Suprapubic skin (tissue), 4 donors: ENCODE measurements at places on chromosomes 4 and X.

DNA sequence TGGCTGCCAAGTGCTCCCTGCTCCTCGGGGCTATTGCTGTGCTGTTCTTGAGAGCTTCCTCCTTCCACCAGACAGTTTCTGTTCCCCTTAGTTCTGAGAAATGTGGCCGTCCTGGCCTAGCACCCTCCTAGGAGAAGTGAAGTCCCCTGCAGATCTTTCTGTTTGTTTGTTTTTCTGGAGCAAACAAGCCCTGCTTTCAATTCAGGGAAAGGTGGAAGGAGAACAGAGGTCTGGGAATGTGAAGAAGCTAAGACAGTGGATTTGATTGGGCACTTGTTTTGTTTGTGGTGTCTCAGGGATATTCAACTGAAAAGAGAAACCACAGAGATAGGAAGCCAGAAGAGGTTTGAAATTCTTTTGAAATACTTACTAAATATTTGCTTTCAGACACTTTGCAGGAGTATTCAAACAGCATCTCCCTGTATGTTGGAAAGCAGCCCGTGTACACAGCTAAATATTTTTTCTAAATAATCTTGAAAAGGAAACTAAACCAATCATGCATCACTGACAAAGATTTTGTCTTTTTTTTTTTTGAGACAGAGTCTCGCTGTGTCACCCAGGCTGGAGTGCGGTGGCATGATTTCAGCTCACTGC, 36.5 kb upstream of the PPM1K start:
- H3K4me1 ChIP-seq: peaks cover 9% of the 10 kb centered on the region
- no peaks in the 10 kb centered on the region for H3K27me3 ChIP-seq
- peak overlapping the region; percentile 10 for H3K4me3 ChIP-seq
- peak overlapping the region; percentile 58 for H3K27ac ChIP-seq

- H3K36me3 ChIP-seq: peaks cover 3% of the 10 kb centered on the region
- no peaks in the 10 kb centered on the region for H3K27me3 ChIP-seq
- no peak overlapping the region for H3K27ac ChIP-seq
- H3K4me3 ChIP-seq: no peak overlapping the region
- peaks cover 3% of the 10 kb centered on the region for H3K4me1 ChIP-seq
- DNase-seq: no peak
Measured at GRCh38 chrX:119407681-119408080, 8.5 kb downstream of the SLC25A43 start.

DNA sequence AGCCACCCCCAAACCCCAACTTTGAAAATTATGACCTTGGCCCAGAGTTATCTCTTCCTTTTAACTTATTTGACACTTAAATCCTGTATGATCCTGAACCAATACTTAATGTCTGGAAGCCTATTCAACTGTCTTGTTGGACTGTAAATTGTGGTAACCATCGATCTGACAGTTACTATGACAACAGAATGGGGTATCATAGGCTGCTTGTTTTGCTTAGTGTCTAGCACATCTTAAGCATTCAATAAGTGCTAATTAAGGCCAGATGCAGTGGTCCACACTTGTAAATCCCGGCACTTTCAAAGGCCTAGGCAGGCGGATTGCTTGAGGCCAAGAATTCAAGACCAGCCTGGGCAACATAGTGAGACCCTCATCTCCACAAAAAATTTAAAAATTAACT, 175.0 kb downstream of the APBB2 start:
- H3K4me1 ChIP-seq: no peaks in the 10 kb centered on the region
- H3K27ac ChIP-seq: no peak overlapping the region
- no peak overlapping the region for H3K4me3 ChIP-seq
- H3K36me3 ChIP-seq: no peaks in the 10 kb centered on the region

DNA sequence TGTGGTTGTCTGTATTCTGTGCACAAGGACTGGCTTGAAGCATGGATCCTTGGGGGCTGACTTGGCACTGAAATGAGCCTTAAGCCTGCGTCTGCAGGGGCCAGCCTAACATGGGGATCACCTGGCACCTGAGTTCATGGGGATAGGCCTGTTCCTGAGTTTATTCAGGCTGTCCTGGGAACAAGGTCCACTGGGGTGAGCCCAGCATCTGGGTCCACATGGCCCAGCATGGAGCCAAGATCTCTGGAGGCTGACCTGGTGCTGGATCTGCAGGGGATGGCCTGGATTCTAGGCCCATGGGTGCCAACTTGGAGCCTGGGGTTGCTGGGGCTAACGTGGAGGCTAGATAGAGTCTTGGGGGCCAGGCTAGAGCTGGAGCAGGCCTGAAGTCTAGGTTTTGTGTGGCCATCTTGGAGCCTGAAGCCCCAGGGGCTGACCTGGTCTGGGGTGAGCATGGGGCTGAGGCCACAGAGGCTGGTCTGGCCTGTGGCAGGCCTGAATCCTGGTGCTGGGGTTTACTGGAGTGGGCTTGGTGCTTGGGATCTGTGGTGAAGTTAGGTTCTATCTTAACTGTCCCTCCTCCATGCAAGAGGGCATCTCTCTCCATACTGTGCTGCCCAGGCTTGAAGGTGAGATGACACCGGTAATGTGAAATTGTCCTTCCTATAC, 652 bp upstream of the KLKB1 start:
- H3K4me3 ChIP-seq: no peak overlapping the region
- H3K27me3 ChIP-seq: no peaks in the 10 kb centered on the region
- H3K4me1 ChIP-seq: no peaks in the 10 kb centered on the region
- H3K36me3 ChIP-seq: no peaks in the 10 kb centered on the region
- no peak overlapping the region for H3K27ac ChIP-seq

DNA sequence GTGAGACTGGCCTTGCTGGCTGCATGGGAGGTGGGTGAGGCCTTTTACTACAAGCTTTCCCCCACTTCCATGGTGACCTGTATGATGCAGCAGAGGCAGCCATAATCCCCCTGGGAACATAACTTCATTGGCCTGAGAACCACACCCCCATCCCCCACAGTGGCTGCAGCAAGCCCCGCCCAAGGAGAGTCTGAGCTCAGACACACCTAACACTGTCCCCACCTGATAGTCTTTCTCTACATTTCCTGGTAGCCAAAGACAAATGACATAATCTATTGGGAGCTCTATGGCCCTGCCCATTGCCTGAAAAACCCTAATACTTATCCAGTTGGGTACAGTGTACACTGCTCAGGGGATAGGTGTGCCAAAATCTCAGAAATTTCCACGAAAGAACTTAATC, 62.6 kb downstream of the GLUD2 start:
- H3K27me3 ChIP-seq: no peaks in the 10 kb centered on the region

- H3K36me3 ChIP-seq: peaks cover 24% of the 10 kb centered on the region
- no peak overlapping the region for H3K27ac ChIP-seq
- no peak overlapping the region for H3K4me3 ChIP-seq
- peaks cover 8% of the 10 kb centered on the region for H3K4me1 ChIP-seq
Measured at GRCh38 chrX:120452131-120452530, 17.0 kb downstream of the LAMP2 start.

GRCh38 chr4:42151568-42152506, 618 bp downstream of the BEND4 start:
- H3K27me3 ChIP-seq: peaks cover 64% of the 10 kb centered on the region
- DNase-seq: no peak

- no peak overlapping the region for H3K4me3 ChIP-seq
- no peaks in the 10 kb centered on the region for H3K27me3 ChIP-seq
- no peaks in the 10 kb centered on the region for H3K36me3 ChIP-seq
- H3K27ac ChIP-seq: no peak overlapping the region
- no peaks in the 10 kb centered on the region for H3K4me1 ChIP-seq
- no peak for DNase-seq
Measured at GRCh38 chrX:125436855-125437254, 117.2 kb downstream of the TEX13C start.

GRCh38 chr4:26802790-26803189, 57.9 kb upstream of the STIM2 start:
- no peak overlapping the region for H3K4me3 ChIP-seq
- no peaks in the 10 kb centered on the region for H3K36me3 ChIP-seq
- no peak overlapping the region for H3K27ac ChIP-seq
- no peak for DNase-seq
- peaks cover 14% of the 10 kb centered on the region for H3K4me1 ChIP-seq

DNA sequence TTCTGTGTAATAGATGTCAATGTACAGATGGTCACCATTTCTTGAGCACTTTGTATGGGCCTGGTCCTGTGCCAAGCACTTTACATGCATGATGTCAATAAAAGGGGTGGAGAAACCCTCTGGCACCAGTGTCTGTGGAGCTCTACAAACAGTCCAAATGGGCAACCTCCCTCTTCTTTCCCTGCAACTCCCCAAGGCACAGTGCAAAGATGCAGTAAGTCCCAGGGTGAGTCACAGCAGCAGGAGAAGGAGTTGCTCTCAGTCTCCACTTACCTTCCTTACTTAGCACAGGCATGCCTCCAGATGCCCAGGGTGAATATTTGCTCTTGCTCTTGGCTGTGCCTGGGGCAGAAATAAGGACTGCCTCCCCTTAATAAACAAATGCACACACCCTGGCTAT, 4.3 kb downstream of the OCIAD2 start:
- peaks cover 14% of the 10 kb centered on the region for H3K4me1 ChIP-seq
- H3K4me3 ChIP-seq: no peak overlapping the region
- no peak for DNase-seq
- H3K27me3 ChIP-seq: peaks cover 8% of the 10 kb centered on the region
- H3K27ac ChIP-seq: no peak overlapping the region
- H3K36me3 ChIP-seq: peaks cover 8% of the 10 kb centered on the region

DNA sequence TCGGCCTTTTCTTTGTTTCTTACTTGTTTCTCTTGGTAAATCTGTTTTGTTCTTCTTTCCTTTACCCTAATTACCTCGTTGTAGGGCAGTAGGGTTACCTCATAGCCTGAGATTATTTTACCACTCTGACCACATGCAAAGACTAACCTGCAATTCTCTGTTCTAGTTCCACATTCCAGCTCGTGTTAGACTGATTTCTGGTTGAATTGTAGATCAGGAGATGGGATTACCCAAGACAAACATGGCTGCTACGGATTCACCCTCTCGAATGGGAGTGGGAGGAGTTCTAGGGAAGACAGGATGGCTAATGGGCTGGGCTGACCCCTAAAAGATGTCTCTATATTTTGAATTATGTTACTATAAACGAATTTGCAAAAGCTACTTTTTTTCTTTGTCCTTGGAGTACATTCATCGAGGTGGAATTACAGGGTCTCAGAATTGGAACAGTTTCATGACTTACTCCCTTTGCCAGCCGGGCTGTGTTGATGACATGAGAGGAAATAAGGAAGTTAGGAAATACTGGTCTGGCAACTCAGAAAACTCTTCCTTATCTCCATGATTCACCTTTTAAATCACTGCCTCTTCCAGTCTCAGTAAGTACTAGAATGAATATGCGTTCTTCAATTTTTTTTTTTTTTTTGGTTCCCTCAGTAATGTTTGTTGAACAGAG, 36.7 kb upstream of the FBXW7 start:
- H3K27ac ChIP-seq: no peak overlapping the region
- no peak for DNase-seq
- H3K4me3 ChIP-seq: no peak overlapping the region
- H3K36me3 ChIP-seq: no peaks in the 10 kb centered on the region
- H3K4me1 ChIP-seq: no peaks in the 10 kb centered on the region

DNA sequence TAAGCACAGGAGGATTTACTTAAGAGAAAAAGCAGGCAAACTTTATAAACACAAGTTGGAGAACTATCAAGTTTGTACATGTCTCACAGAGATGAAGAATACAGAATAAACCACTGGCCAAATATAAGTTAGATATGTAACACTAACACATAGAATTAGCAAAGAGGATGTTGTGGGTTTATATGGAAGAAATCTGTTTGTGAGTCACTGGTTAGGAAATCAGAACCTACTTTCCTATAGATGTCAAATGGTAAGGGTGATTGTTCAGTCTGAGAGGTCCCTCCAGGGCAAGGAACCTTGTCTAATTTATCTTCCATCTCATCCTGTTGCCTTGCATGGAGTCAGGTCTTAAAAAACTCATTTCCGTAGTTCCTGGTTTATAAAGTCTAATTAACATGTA, 14.8 kb upstream of the ART3 start:
- DNase-seq: no peak
- no peak overlapping the region for H3K27ac ChIP-seq
- H3K36me3 ChIP-seq: no peaks in the 10 kb centered on the region
- H3K4me1 ChIP-seq: no peaks in the 10 kb centered on the region
- no peaks in the 10 kb centered on the region for H3K27me3 ChIP-seq

GRCh38 chr4:108693211-108693610, 42.8 kb downstream of the OSTC start:
- no peaks in the 10 kb centered on the region for H3K27me3 ChIP-seq
- no peak overlapping the region for H3K4me3 ChIP-seq
- H3K4me1 ChIP-seq: no peaks in the 10 kb centered on the region
- no peak overlapping the region for H3K27ac ChIP-seq
- no peaks in the 10 kb centered on the region for H3K36me3 ChIP-seq

GRCh38 chrX:65783746-65784145, 116.3 kb downstream of the MSN start:
- no peak overlapping the region for H3K4me3 ChIP-seq
- no peaks in the 10 kb centered on the region for H3K27me3 ChIP-seq
- no peak for DNase-seq
- H3K4me1 ChIP-seq: no peaks in the 10 kb centered on the region

DNA sequence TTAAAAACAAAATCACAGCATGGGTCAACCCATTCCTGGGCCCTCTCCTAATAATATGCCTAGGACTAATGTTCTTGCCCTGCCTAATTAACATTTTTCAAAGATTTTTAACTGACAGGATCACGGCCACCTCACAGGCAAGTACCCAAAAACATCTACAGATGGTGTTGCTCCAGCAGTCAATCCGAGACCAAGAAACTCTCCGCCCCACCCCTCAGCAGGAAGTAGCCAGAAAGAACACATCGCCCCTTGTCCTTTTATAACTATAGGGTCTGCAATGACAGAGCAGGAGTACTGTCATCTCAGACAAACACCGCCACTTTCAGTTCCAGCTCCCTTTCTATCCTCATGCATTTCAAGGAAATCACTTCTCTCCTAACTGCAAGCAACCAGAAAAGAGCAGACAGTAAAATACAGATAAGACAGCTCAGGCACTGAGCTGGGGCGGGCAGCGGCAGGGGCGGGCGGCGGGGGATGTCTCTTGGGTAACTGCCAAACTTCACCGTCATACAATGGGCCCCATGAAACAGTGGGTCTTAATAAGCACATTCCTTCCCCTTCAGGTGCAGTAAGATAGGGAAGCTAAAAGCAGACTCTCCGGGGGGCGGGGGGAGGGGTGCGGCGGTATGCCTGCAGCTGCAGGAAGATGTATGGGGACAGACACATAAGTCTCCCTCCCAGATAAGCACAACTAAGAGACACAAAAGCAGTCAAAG, 67.4 kb downstream of the ZNF182 start:
- no peaks in the 10 kb centered on the region for H3K4me1 ChIP-seq
- no peaks in the 10 kb centered on the region for H3K27me3 ChIP-seq
- DNase-seq: no peak
- no peak overlapping the region for H3K27ac ChIP-seq
- H3K4me3 ChIP-seq: no peak overlapping the region
- no peaks in the 10 kb centered on the region for H3K36me3 ChIP-seq

DNA sequence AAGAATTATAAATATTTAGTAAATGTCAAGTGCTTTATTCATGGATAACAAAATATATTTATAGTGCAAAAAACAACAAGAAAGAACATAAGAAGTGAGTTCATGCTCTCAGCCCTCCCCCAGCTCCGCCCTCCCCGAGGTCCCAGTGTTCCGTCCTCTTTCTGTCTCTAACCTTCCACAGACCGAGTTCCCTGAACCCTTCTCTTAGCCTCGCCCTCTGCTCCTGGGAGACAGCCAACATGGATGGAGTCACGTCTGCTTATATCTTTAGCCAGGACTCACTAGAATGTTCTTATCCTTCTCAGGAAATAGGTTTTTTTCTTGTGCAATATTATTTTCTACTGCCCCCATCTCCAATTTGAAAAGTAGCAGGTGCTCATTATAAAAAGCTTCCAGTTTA, 40.1 kb upstream of the HELT start:
- no peaks in the 10 kb centered on the region for H3K36me3 ChIP-seq
- no peak overlapping the region for H3K27ac ChIP-seq
- H3K4me3 ChIP-seq: no peak overlapping the region
- peaks cover 4% of the 10 kb centered on the region for H3K27me3 ChIP-seq
- peaks cover 12% of the 10 kb centered on the region for H3K4me1 ChIP-seq
